ENCODE measurements at places on chromosomes 11 and 22.

DNA sequence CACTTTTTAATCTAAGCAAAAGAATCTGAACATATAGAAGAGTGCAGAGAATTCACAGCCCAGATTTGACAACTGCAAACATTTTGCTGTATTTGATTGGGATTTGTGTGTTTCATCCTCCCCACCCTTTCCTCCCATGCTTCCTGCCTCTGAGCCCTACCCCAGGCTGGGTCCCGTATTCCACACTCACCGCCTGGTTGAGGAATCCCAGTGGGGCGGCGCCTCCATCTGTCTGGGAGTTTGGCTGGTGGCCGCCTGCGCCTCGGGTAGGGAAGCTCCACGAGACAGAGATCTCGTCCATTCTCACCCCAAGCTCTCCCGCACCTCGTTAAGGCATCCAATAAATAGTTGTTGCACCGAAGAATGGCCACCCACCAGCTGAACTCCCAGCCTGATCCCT lies 105.9 kb upstream of the SLC22A12 start:
- DNase-seq, result no peak

- DNase-seq, result no peak
Observed at GRCh38 chr11:72975778-72976521, 161.7 kb downstream of the ATG16L2 start.

GRCh38 chr11:7599209-7599608 lies 74.1 kb downstream of the CYB5R2 start:
- DNase-seq, result no peak

- DNase-seq, result no peak
Observed at GRCh38 chr11:117678658-117679406, 118.2 kb downstream of the DSCAML1 start.

GRCh38 chr11:114264381-114264780 lies 31.8 kb upstream of the NNMT start:
- no peak for DNase-seq

DNA sequence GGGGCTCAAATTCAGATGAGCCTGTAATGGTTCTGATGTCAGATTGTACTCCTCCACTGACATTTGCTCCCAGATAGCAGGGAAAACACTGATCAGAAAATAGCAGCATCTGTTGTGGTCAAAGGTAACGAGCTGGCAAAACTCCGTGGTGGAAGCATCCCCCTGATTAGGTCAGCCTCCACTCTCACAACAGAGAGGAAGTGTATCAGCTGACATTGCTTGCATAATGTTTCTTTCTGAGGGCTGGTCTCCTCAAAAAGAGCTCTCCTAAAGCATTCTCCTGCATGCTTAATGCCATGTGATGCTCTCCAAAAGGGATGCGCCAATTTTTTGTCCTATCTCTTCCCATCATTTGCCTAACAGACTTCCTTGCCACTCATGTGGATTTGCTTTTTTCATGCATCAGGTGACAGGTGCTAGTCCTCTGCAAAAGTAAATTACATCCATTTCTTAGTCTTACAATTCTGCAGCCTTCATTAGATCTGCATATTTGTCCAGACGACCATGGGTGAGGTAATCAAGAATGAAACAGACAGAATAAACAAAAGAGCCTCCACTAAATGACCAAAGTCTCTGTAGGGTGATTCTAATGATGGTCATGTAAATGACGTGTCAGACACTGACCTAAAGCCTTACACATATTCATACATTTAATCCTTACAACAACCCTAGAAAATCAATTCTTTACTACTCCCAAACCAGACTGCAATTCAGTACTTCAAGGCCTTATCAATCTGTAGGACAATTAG lies 6.4 kb upstream of the TENM4 start:
- no peak for DNase-seq

DNA sequence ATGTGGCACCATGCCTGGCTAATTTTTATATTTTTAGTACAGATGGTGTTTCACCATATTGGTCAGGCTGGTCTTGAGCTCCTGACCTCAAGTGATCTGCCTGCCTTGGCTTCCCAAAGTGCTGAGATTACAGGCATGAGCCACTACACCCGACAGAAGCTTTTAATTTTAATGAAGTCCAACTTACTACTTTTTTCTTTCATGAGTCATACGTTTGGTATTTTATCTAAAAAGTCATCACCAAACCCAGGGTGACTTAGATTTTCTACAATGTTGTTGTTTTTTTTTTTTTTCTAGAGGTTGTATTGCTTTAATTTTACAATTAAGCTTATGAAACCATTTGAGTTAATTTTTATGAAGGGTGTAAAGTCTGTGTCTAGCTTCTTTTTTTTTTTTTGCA lies 34.9 kb downstream of the JRKL start:
- DNase-seq, result no peak

- DNase-seq, result no peak
Observed at GRCh38 chr22:20218987-20219386, 49.1 kb downstream of the RTN4R start.

GRCh38 chr22:20486229-20486628 lies 9.4 kb downstream of the KLHL22 start:
- no peak for DNase-seq

GRCh38 chr11:68302670-68303069 lies 9.7 kb upstream of the LRP5 start:
- no peak for DNase-seq

- no peak for DNase-seq
Observed at GRCh38 chr11:7480113-7480512, 5.2 kb upstream of the OLFML1 start.

DNA sequence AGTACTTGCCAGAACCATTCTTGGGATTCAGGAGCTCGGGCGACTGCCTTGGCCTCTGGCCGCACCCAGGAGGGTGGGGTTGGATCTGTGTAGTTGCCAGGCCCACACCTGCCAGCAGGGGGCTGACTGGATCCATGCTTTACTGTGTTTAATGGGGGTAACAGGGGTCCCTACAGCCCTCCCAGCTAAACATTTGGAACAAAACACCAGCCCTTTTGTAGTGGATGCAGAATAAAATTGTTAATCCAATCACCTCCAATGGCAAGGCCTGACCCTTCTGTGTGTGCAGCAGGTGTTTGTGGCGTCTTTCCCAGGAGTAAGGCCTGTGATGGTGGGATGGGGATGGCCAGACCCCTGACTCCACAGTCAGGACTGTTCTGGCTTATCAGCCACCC lies 22.5 kb downstream of the SUN2 start:
- peak; percentile 53 for DNase-seq

GRCh38 chr11:109769858-109770257 lies 323.3 kb upstream of the ZC3H12C start:
- no peak for DNase-seq

DNA sequence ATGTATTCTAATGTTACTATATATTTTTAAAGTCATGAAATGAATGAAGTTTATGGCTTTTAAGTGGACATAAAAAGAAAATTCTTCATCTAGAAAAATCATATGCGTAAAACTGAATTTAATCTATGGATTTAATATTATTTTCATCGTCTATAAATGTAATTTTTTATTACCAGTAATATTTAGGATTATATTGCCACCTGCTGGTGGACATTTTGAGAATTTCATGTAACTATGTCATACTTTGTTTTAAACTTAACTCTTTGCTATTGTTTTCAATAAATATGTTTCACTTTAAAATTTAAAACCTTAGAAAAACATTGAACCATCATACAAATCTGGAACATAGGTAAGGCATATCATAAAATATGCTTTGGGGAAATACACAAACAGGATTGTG lies 66.5 kb upstream of the CEP126 start:
- no peak for DNase-seq
